ENCODE measurements at places on chromosomes 2 and 18.

DNA sequence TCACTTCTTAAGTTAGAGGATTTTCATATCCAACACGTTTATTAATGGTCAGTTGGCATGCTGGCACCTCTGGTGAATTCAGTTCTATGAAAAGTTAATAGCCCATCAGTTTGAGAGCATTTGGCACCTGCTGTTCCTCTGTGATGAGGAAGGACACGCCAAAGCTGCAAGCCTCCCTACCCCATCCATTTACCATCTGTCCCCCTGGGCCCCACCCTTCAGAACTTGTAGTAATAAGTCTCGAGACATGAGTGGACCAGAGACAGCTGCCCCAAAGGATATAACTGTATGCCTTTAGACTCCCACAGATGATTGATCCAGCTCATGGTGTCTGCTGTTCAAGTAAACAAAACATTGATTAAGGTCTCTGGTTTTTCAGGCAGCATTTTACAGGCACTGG, 6.3 kb downstream of the OST4 start:
- no peak for DNase-seq

DNA sequence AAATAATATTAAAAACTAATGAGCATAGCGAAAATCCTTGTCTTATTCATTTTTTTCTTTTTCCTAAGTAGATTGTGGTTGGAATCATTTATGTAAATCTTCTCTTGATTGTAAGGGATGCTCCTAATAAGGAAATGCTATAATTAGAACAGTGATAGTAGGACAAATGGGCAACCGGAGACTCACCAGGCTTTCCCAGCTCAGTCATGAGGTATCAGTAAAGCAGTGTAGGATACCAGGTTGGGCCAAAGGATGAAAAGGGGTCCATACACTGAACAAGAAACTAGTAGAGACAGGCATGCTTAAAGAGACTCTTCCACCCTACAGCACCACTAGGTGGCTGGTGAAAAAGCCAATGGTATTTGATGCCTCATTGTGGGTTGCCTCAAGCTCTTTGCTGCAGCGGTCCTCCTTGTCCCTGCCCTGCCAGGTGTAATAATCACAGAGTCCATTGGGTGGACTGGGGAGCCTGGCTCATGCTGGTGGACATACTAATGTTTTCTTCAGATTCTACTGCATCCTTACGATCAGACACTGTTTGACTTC, 71.4 kb upstream of the FAM98A start:
- no peak for DNase-seq

DNA sequence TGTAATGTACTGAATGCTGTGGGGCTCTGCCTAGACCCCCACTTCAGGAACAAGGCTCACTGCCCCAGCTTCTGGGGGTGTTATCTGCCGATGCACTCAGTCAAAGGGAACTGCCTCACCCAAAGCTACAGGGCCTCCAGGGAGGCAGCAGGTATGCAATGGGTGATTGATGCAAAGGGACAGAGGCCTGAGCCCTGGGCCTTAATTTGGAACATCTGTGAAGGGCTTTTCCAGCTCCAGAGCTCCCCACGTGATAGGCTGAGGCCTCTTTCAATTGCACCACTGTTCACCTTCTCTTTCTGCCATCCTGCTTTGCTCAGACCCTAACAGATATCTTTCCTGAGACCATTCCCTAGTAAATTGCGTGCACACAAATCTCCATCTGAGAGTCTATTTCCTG, 131.0 kb downstream of the ATL2 start:
- no peak for DNase-seq

- DNase-seq = no peak
These were observed 190.3 kb downstream of the RBM43 start for GRCh38 chr2:151071382-151071781.

DNA sequence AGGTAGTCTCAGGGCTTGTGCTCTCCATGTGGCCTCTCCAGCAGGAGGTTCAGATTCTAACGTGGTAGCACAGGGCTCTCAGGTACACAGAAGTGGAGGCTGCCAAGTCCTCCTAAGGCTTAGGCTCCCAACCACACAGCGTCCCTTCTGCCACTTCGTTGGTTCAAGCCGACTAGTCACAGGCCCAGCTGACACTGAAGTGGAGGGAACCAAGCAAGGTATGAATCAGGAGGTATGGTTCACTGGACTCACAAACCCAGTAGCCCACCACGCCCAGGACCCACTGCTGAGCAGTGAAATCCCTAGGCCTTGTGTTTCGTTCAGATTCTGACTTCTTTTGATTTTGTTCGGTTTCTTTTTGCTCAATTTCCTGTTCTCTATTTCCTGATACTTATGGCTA, 46.0 kb upstream of the SEC11C start:
- DNase-seq = no peak

DNA sequence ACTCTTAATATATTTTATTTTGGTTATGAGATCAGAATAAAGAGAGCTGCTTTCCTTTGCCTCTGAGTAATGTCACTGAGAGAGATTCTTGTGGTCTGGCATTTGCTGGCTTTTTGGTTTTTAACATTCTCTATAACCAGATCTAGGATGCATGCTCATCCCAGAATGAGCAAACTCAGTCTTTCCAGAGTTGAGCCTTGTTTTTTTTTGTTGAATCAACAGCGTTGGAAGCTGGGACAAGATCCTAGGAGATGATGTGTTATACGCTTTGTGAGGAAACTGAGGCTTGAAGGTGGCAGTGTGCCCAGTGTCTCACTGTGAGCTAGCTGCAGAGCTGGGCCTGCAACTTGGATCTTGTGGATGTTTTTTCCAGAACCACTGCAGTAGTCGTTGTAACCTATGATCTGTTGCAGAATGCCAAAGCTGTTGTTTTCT, 19.5 kb downstream of the MYO1B start:
- no peak for DNase-seq

- DNase-seq = no peak
These were observed 594 bp downstream of the FAM161A start for GRCh38 chr2:61853086-61853846.

DNA sequence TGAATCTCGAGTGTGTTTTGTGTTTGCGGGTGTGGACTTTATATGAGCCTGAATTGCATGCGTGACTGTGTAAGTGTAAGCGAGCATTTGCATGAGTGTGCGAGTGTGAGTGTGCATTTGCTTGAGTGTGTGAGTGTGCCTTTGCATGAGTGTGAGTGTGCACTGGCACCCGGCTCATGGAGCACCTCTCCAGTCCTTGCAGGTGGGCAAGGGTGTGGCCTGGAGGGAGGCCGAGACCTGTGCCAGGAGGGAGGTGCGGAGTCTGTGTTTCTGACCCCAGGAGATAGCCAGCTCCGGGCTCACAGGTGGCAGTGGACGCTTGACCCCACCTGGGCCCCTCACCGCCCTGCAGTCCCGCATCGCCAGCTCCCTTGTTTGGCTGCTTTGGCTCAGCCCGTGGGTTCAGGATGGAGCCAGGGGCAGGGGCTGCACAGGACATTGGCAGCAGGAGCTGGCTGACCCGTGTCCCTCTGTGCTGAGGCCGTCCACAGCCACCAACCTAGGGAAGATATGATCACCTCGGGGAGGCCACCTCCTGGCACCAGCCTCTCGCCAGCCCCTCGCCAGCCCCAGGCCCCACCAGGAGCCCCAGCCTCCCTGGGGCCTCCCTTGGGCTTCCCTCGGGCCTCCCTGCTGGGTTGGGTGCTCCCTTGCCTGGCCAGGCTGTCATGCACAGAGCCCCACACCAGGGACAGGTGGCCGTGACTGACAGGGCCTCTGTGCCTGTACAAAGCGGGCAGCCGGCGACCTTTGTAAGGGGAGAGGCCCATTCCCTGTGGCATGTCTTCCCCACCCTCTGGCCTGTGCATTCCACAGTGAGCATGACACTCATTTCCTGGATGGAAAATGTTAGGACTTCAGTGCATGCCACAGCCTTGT, 81.6 kb downstream of the PTGR3 start:
- no peak for DNase-seq

DNA sequence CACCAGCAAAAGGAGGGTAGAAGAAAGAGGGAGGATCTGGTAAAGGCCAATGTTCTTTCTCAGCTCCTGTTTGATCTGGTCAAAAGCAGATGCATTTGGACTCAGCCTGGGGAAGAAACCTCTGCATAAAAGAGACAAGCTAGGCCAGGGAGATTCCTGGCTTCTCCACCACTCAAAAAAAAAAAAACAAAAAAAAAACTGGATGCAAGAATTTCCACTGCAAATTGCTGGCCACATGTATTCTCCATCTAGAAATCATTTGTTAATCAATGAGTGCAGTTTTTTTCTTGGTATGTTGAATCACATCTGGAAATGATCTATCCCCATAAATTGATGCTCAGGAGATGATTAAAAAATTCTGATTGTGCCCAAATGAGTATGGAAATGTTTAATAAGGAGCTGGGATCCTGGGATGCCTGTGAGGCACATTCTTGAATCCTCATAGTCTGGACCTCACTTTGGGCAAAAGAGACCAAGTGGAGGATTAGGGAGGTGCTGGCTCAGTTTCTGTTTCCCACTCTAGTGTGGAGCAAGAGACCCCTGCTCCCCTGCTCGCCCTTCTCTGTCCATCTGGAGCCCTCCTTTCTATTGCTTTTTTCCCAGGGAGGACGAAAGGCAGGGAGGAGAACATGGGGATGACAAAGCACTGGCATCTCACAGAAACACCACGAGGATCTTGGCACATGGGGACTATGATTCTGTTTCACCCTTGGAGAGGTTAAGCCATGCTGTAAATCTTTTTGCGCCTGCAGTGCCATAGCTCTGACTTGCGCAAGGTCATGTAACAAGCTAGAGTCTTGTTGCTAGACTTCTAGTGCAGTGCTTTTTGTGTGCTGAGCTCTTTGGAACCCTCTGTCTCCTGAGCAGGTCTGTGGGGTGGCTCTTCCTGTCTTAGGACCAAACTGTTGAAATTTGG, 57.6 kb downstream of the APOB start:
- DNase-seq = no peak

DNA sequence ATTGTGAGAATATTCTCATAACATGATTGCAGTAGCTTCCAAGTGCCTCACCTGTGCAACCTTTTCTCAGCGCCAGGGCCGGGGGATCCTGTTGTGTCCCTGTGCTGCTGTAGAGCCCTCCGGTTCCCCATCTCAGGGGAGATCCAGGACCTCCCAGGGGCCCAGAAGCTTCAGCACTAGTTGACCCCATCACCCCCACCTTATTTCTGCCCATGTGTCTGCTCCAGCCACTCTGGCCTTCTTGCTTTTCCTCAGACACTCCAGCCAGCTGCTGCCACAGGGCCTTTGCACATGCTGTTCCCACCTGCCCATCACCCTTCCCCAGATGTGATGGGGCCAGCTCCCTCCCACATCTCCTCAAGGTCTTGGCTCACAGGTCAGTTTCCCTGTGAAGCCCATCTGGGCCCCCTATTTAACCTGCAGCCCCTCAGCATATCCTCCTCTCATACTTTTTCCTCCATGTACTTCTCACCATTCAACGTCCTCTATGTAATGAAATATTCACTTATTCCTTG, 226.5 kb downstream of the SEPTIN10 start:
- no peak for DNase-seq

- DNase-seq = no peak
These were observed 31.0 kb downstream of the GLI2 start for GRCh38 chr2:120766470-120767351.

DNA sequence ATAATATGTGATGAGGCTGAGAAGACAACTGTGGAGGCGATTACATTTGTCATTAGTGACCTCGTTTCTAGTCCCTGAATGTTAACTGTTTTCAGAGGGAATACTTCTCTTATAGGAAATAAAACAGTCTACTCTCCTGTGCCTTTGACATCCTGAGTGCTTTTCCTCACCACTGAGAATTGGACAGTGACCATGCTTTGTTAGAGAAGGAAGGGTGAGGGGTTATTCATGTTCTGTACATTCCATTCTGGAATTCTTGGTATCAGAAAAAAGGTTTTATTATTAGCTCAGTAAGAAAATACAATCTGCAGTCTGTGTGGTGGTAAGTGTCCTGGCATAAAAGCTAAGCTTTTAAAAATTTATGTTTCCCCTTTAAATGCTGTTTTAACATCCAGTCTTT, 58.8 kb downstream of the PARD3B start:
- DNase-seq = no peak

- no peak for DNase-seq
These were observed 65.9 kb downstream of the AP1S3 start for GRCh38 chr2:223771475-223771874.

- DNase-seq = no peak
These were observed 16.6 kb upstream of the APCDD1 start for GRCh38 chr18:10437837-10438236.

GRCh38 chr2:177396703-177397460, 4.3 kb downstream of the AGPS start:
- DNase-seq = no peak

DNA sequence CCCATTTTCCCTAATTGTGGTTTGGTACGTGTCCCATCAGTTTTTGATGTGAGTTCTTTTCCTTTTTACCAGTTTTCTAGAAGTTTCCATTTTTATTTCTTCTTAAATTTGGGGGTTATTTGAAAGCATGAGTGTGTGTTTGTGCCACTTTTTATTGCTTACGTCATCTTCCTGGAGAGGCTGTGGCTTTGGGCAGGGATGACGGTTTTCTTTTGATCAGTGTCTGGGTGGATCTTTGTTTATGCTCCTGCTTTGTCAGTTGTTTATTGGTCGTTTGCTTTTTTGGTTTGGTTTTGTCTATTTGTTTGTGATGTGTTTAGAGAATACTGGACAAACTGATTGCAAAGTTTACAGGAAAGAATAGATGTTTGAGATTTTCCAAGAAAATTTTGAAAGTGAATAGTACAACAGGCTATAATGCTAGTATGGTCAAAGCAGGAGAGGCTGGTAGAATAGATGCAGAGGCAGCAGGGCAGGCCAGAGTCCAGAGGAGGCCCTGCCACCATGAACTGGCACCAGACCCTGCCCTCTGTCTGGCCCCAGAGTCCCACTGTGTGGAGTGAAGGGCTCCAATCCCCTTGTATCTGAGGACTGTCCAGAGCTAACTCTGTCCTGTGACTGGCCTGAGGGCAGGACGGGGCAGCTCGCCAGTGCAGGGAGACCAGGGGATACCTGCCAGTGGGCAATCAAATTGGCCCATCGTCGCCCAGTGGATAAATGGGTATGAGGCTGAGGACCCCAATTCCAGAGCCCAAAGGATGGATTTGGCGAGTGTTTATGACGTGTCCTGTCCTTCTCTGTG, 23.4 kb upstream of the SNED1 start:
- DNase-seq = no peak

GRCh38 chr18:56711708-56712445, 60.7 kb downstream of the WDR7 start:
- no peak for DNase-seq

DNA sequence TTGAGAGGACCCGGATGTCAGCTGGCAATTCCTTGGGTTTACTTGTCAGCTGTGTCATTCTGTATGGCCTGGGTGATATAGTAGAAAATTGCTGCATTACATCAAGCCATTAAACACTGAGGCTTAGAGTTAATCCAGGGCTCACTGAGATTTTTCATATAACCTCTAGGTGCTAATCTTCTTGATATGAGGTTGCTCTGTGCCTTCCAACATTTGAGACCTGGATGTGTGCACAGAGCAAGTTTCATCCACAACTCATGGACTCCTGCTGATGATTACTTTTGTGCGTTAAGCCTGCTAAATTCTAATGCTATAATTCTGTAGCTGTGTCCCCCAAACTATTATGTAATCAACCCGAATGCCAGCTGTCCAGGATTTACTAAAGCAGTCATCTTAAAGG, 178.4 kb upstream of the CDH20 start:
- DNase-seq = no peak

- no peak for DNase-seq
These were observed 47.9 kb upstream of the FANCL start for GRCh38 chr2:58289029-58289428.

GRCh38 chr2:231412618-231412963, 17.1 kb downstream of the B3GNT7 start:
- DNase-seq = no peak

- no peak for DNase-seq
These were observed 238.3 kb downstream of the CLIP4 start for GRCh38 chr2:29353403-29353991.
